ENCODE measurements at places on chromosomes 3 and 15. TPM values are rescaled to one million over a fixed set of nuclear protein-coding genes. Genes with fewer than 3 reads are reported as not detected.

GABRB3 gene
- 3.0 TPM for total RNA-seq

CLRN1 gene
- not detected for total RNA-seq

DYNLT2B gene
- total RNA-seq = 9.5 TPM

DNA sequence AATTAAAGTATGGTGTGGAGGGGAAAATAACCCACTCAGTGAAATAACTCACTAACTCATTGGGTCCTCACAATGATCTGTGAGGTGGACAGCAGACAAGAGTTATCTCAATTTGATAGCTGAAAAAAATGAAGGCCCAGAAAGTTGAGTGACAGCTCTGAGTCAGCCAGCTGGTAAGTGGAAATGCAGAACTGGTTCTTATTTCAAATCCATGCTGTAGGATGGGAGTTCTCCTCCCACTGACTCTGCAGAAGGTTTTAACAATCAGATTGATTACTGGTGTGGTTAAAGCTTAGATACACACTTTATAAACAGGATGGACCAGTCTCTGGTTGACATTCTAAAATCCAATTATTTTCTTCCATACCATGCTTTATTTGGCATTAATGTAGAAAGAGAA is 87.0 kb upstream of the LMOD3 start:
- no peaks in the 10 kb centered on the region for H3K27me3 ChIP-seq
- DNase-seq = no peak
- H3K36me3 ChIP-seq = no peaks in the 10 kb centered on the region
- H3K4me3 ChIP-seq = no peak overlapping the region
- H3K4me1 ChIP-seq = no peaks in the 10 kb centered on the region

- peaks cover 48% of the 10 kb centered on the region for H3K36me3 ChIP-seq
- peak overlapping the region; percentile 87 for H3K27ac ChIP-seq
- peaks cover 65% of the 10 kb centered on the region for H3K4me1 ChIP-seq
- H3K27me3 ChIP-seq = no peaks in the 10 kb centered on the region
Observed at GRCh38 chr15:39594446-39595337, 13.8 kb downstream of the THBS1 start.

- H3K27me3 ChIP-seq = no peaks in the 10 kb centered on the region
- no peak for DNase-seq
- H3K4me3 ChIP-seq = no peak overlapping the region
- H3K27ac ChIP-seq = no peak overlapping the region
Observed at GRCh38 chr3:188929137-188929536, 242.6 kb upstream of the TPRG1 start.

- H3K4me3 ChIP-seq = no peak overlapping the region
- no peak for DNase-seq
- H3K27ac ChIP-seq = no peak overlapping the region
Observed at GRCh38 chr15:72912121-72912520, 128.6 kb upstream of the ADPGK start.

- H3K27me3 ChIP-seq = no peaks in the 10 kb centered on the region
- peaks cover 9% of the 10 kb centered on the region for H3K36me3 ChIP-seq
- H3K4me1 ChIP-seq = peaks cover 24% of the 10 kb centered on the region
- no peak overlapping the region for H3K27ac ChIP-seq
- H3K4me3 ChIP-seq = no peak overlapping the region
Observed at GRCh38 chr3:129648391-129648790, 41.9 kb upstream of the PLXND1 start.

- no peaks in the 10 kb centered on the region for H3K27me3 ChIP-seq
- H3K27ac ChIP-seq = no peak overlapping the region
- H3K36me3 ChIP-seq = no peaks in the 10 kb centered on the region
- peaks cover 11% of the 10 kb centered on the region for H3K4me1 ChIP-seq
- no peak overlapping the region for H3K4me3 ChIP-seq
Observed at GRCh38 chr3:5058471-5058951, 63.6 kb upstream of the ARL8B start.

DNA sequence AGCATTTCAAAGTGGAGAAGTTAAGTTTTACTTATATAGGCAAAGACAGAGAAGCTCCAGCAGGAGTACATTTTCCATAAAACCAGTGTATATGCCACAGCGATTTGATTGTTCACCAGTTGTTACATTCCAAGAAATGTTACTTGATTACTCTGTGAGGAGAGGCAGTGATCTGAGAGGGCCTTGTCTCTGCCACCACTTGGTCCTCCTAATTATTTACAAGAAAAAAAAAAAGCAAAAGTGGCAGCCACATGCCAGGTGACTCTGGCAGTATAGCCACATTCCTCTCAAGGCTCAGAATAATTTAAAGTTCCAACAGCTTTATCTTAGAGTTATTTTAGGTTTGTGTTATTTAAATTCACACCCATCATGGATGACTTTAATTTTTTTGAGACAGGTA is 1077.8 kb downstream of the ZPLD1 start:
- no peak for DNase-seq
- H3K4me1 ChIP-seq = no peaks in the 10 kb centered on the region
- H3K27ac ChIP-seq = no peak overlapping the region
- H3K36me3 ChIP-seq = no peaks in the 10 kb centered on the region
- H3K4me3 ChIP-seq = no peak overlapping the region
